ENCODE measurements at places on chromosomes 1 and 21.

DNA sequence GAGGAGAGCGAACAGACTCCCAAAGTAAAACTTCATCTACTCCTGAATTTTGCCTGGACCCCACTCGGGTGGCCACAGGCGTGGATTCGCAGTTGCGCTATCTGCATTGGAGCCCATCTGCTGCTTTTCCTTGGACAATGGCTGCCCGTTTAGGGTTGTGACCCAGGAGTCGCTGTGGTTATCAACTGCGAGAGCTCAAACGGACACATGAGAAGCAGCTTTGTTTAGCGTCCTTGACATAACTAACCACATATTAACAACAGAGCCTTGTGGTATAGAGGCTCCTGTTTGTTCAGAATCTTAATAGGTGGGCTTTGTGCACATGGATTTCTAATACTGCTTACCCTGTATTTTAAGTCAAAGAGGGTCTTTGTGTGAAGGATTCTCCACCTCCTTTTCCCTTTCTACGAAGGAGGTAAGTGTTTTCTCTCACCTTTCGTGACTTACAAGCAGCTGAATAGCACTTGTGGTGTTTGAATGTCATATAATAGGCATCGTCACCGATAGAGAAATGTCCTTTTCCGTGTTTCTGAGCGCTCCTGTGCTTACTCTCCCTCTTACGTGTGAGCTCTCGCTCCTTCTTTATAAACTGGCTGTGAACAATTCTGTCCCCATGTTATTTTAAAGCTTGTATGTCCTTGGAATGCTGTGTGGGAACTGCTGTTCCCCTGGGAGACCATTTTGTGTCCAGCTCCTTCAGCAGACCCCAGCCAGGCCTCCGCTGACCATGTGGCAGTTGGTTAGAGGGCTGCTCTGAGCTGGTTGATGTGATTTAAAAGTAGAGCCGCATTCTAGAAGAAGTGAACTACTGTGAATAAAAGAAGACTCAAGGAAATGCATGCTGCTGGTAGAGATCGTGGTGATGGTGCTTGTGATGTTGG, 441.4 kb downstream of the RPS6KC1 start:
- DNase-seq = no peak

- no peak for DNase-seq
These were observed 1760.3 kb downstream of the NCAM2 start for GRCh38 chr21:22758478-22758877.

GRCh38 chr1:231019711-231020110, 20.3 kb downstream of the FAM89A start:
- no peak for DNase-seq

DNA sequence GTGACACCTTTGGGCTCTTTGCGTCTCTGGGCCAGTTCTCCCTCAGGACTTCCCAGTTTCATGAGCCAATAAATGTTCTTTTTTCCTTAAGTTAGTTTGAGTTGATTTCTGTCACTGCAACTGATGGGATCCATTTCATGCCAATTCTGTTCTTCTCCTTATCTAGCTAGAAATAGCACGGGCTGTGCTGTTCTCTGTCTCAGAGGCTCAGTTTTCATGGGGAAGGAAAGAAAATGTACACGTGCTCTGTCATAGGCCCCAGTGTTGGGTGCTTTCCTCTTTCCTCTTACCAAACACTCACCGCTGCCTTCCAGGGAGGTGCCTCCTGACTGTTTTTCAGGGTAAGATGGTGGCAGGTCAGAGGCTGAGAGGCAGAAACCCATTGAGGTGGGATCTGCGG, 43.2 kb upstream of the ACTL8 start:
- DNase-seq = no peak

GRCh38 chr1:181646710-181647109, 163.4 kb downstream of the CACNA1E start:
- DNase-seq = no peak

GRCh38 chr1:38831731-38832369, 27.7 kb downstream of the RRAGC start:
- DNase-seq = no peak

DNA sequence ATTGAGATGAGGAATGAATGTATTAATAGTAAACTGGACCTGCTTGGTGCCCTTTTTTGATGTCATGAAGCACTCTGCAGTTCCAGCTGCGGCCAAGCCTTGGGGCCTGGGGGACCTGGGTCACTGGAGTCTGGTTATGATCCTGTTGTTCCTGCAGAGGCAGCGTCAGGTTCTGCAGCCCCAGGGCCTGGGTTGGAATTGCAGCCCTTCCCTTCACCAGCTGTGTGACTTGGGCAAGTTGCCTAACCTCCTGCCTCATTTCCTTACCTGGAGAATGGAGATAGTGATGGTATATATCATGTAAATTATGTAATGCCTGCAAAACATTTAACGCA, 9.1 kb upstream of the ATP5PO start:
- no peak for DNase-seq

GRCh38 chr21:38041493-38041892, 125.2 kb upstream of the KCNJ6 start:
- DNase-seq = no peak

DNA sequence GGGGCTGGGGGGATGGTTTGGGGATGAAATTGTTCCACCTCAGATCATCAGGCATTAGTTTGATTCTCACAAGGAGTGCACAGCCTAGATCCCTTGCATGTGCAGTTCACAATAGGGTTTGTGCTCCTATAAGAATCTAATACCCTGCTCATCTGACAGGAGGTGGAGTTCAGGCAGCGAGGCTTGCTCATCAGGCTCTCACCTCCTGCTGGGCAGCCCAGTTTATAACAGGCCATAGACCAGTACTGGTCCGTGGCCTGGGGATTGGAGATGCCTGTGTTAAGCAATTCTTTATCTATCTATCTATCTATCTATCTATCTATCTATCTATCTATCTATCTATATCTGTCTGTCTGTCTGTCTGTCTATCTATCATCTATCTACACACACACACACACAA, 525.3 kb upstream of the DAB1 start:
- DNase-seq = no peak

DNA sequence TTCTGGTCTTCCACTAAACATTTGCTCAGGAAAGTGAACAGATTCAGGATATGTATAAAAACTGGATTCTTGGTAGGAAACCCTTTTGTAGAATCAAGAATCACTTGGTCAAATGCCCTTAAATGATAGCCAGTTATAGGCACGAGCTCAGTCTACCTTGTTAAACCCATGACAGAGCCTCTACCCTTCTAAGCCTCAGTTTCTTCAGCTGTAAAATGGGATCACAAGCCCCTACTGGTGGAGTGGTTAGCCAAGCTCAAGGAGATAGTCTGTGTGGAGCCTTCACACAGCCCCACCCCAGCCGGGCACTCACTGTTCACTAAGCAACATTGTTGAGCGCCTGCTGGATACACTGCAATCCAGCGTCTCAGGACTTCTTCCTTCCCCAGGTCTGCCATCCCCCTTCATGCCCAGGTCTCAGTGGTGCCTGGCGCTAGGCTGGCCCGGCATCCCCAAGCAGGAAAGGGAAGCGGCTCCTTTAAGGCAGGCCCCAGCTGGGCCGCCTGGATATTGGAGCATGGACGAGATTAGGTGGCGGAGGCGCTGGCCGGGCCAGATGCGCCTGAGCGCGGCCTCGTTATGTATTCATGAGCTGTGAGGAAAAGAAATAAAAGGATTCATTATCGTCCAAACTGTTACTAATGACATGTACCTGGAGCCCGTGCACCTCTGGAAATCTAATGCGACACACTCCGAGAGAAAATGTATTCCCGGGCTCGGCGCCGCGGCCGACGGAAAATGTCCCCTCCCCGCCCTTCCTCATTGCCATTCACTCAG, 75.6 kb downstream of the TAS1R2 start:
- DNase-seq = no peak

DNA sequence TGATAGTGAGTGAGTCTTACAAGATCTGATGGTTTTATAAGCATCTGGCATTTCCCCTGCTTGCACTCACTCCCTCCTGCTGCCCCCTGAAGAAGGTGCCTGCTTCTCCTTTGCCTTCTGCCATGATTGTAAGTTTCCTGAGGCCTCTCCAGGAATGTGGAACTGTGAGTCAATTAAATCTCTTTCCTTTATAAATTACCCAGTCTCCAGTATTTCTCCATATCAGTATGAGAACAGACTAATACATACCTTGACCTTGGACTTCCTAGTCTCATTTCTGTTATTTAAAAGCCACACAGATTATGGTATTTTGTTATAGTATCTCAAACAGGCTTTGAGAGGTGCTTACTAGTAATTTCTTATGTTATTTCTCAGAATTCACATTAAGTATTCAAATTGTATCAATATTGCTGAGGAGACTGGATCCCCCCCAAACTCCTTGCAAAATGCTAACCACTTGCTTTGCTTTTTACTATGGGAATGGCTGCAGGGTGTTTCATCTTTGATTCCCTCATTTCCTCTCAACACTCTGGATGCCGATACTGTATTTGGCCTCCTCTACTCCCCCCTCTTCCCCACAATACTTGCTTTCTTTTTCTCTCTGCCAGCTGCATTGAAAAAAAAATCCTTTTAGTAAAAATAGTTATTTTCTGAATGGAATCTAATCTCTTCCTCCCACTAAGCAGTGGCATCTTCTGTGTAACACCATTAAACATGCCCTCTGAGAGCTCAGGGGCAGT, 96.9 kb upstream of the WLS start:
- DNase-seq = no peak

DNA sequence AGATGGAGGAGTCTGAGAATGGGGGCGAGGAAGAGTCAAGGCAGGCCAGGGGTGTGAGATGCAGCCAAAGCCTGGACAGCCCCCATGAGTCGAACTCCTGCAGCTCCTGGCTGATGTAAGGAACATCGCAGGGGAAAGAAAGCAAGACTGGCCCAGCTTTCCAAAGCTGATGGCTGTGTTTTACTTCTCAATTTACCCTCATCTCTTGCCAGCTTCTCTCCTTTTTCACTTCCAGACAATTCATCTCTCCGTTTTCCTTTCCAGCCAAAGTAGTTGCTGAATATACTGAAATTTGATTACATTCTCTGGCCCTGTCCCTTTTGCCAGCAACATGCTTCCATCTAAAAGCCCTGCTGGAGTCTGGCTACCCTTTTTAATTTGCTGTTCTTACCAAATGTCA, 40.0 kb upstream of the UBE2U start:
- DNase-seq = no peak

GRCh38 chr1:223547316-223548114, 118.0 kb downstream of the CAPN8 start:
- no peak for DNase-seq

DNA sequence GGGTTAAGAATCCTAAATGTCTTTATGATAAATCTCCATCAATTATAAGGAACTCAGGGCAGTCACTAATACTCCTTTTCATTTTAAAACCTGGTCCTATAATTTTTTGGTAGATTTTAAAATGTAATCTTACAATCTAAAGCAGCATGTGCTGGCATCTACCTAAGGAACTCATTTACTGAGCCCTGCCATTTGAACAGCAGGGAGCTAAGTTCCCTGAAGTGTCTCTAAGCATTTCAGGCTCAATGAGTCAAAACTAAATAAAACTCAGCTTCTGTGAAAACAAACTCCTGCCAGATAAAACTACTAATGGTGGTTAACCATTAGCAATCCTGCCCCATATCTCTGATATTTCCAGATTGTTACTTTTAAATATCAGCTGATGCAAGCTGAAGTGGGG, 1371.8 kb upstream of the PRMT6 start:
- no peak for DNase-seq

DNA sequence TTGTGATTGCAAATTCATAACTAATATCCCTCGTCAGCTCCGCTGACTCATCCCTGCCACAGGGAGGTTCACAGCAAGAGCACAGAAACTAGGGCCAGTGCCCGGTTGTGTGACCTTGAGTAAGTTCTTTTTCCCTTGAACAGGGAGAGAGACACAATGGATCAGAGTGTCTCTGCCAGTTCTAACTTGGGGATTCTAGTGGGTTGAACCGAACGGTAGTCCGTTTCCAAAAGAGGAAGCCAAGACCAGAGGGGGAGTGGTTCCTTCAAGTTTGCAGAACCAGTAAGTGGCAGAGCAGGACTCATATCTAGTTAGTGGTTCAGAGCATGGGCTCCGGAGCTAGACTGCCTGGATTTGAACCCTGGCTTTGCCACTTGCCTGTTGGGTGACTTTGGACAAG, 4.9 kb upstream of the SHISA4 start:
- peak; percentile 9 for DNase-seq
